ENCODE measurements at places on chromosomes 4 and X. TPM values are rescaled to one million over a fixed set of nuclear protein-coding genes. Genes with fewer than 3 reads are reported as not detected.

REELD1 gene
- not detected for total RNA-seq

TLR1 gene
- 0.21 TPM for total RNA-seq

MPC1L gene
- total RNA-seq, result not detected

RENBP gene
- 0.14 TPM for total RNA-seq

CFP gene
- 0.11 TPM for total RNA-seq

POLA1 gene
- 17.3 TPM for total RNA-seq

LAP3 gene
- 96.1 TPM for total RNA-seq

SH3BGRL gene
- total RNA-seq, result 48.7 TPM

IL13RA2 gene
- total RNA-seq, result 0.85 TPM

All from foreskin keratinocyte (primary cell).